ENCODE measurements at places on chromosomes 7 and 10.

GRCh38 chr7:100642534-100642907 lies 1.2 kb upstream of the TFR2 start:
- no peak for DNase-seq

- peak; percentile 94 for DNase-seq
Observed at GRCh38 chr7:44727158-44727936, 21.3 kb upstream of the ZMIZ2 start.

- DNase-seq, result no peak
Observed at GRCh38 chr7:107878636-107879035, 12.3 kb upstream of the DLD start.

GRCh38 chr10:112817981-112818777 lies 131.9 kb upstream of the TCF7L2 start:
- DNase-seq, result no peak

- peak; percentile 24 for DNase-seq
Observed at GRCh38 chr7:140475747-140476333, 3.5 kb downstream of the MKRN1 start.

- peak; percentile 64 for DNase-seq
Observed at GRCh38 chr7:17325364-17325763, 26.9 kb downstream of the AHR start.

DNA sequence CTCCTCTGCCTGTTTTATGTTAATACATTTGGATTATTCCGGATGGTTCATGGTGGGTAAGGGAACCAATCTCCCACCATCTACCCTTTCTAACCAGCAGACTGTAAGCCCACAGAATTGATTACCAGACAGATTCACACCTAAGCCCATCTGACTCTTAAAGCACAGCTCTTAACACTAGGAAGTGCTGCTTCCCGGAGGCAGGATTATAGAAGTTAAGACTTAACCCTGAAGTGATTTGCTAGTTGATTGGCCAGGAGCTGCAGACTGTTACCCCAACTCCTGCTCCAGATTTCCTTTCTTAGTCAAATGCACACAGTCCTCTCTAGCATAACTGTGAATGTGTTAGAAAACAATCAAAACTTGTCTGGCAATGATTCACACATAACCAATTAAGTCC lies 221.7 kb downstream of the CDK14 start:
- no peak for DNase-seq

- peak; percentile 92 for DNase-seq
Observed at GRCh38 chr10:70679498-70679897, 7.2 kb downstream of the ADAMTS14 start.

Measured in AG10803 (cell line).